ENCODE measurements at places on chromosomes 11 and 22.

DNA sequence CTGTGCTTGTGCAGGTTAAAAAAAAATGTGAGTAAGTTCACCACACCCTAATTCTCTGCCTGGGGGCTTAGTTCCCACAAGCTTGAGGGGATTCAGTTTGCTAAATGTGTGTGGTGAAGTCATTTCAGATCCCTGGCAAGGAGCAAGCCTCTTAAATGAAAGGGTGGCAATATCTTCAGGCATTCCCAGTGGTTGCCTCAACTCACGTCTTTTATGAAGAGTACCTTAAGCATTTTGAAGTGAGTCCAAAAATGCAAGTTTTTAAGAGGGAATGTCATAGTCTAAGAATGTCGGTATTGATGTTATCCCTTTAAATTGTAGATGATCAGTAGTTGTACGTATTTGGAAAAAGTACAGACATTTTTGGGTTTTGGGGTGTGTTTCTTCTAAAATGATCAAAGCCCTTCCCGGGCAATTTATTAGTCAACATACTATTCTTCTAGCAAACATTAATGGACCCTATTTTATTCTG, 4.9 kb downstream of the TCP11L1 start:
- no peak for DNase-seq

GRCh38 chr11:111329306-111330204, 31.2 kb downstream of the POU2AF3 start:
- no peak for DNase-seq

DNA sequence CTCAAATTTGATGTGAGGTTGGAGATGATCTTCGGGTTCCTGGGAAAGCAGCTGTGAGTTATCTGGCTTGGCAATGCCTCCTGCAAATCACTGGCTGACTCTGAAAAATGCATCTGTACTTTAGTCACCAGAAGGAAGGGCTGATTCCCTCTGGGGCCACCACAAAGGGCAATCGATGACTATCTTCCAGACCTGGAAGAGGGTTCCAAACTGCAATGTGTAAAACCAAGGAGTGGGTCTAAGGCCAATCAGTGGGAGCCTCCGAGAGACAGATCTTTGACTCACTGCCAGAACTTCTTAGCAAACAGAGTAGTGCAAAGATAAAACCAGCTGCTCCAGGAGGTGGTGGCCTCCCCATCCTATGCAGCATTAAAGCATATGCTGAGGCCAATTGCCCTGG, 29.1 kb upstream of the PAK1 start:
- DNase-seq, result no peak

DNA sequence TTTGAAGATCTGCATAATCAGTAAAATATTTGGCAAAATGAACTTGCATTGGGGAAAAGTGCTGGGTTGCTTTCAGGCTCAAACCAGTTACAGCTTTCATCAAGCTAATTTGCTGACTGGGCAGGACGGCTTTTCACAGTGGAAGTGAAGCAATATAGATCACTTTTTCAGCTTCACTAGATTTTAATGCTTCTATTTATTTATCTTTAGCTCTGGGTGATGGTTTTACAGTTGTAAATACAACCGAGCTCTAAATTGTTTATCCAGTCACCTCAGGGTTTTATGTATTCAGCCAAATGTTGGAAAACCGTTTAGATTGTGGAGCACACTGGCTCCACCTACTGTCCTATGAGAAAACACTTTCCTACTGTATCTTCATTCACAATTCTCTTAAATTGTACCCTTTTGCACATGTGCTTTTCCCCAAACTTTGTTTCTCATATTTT, 58.2 kb downstream of the ACER3 start:
- no peak for DNase-seq

- no peak for DNase-seq
Measured at GRCh38 chr11:94851864-94852636, 83.9 kb downstream of the AMOTL1 start.

Measured in T-helper 2 cell (primary cell).